ENCODE measurements at places on chromosomes 7 and 10.

- peak; percentile 71 for DNase-seq
Observed at GRCh38 chr10:101014230-101014884, 14.7 kb downstream of the LZTS2 start.

DNA sequence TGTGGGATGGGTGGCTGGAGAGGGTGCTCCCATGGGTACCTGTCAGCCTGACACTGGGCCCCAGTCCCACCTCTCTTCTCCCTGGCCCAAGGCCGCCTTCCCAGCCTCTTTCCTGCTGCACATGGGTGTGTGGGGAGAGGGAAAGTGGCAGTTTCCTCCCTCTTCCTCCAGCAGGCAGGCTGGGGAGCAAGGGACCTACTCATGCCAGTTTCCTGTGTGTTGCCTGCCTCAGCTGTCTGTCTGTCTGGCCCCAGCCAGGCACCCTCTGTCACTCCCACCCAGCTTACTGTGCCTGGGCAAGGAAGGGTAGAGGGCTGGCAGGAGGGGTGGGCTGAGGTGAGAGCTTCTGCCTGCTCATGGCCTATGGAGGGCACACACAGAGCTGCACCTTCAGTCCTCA is 46.3 kb upstream of the PCBD1 start:
- DNase-seq = no peak

- peak; percentile 78 for DNase-seq
Observed at GRCh38 chr10:5466451-5467206, 32.7 kb downstream of the CALML5 start.

DNA sequence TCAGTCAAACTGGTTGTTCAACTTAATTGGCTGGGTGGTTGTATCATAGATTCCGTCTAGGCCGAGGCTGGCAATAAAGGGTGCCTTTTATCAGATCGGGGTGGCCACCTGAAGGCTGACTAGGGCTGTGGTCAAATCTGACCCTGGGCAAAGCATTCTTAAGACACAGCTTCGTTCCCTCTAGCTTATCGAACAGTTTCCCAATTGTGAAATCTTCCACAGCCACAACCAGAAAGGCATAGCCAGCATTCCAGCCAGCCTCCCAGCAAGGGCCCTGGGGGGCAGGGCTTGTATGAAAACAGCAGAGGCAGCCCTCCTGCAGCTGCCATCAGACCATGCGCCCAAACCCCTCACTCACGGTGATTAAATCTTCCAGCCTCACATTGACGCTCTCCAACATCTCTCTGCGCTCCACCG is 42.5 kb upstream of the TMEM213 start:
- DNase-seq = peak; percentile 20

DNA sequence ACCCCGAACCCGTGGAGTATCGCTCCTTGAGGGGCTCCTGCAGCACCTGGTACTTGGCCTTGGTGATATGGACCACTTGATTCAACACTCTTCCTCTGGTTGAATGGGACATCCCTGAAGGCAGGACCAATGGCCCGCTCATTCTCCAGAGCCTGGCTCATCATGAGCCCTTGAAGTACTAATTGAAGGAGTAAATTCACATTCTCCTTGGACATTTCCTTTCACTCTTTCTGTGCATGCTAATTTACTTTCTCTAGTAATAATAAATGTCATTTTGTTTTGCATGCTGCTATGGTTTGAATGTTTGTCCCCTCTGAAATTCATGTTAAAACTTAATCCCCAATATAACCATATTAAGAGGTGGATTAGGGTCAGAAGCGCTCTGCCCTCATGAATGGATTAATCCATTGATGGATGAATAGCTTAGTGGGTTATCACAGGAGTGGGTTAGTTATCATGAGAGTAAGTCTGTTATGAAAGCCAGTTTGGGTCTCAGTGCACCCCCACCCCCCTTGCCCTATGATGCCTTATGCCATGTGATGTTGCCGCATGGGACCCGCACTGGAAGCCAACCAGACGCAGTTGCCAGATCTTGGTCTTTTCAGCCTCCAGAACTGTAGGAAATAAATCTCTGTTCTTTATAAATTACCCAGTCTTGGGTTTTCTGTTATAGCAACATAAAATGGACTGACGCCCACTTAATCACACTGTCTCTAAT is 23.8 kb downstream of the FGFBP3 start:
- DNase-seq = no peak

GRCh38 chr7:23422909-23423308 is 47.4 kb downstream of the IGF2BP3 start:
- no peak for DNase-seq

DNA sequence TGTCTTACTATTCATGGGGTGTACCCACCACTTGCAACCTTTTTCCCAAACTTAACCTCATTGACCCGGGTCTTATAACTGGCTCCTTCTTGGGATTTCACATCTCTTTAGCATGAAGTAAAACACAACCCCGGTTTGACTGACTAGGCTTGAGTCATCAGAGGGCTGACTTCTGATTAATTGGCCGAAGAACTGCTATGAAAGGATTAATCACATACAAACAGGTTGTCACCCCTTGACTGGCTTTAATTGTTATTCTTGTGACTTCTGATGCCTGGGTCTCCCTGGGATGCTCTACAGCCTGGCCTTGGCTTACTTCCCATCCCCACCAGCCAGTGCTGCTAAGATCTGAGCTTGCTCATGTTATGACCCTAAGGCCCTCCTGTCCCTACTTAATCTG is 8.8 kb upstream of the CRPPA start:
- DNase-seq = peak; percentile 35

- DNase-seq = no peak
Observed at GRCh38 chr7:96794063-96794462, 84.4 kb upstream of the SEM1 start.

DNA sequence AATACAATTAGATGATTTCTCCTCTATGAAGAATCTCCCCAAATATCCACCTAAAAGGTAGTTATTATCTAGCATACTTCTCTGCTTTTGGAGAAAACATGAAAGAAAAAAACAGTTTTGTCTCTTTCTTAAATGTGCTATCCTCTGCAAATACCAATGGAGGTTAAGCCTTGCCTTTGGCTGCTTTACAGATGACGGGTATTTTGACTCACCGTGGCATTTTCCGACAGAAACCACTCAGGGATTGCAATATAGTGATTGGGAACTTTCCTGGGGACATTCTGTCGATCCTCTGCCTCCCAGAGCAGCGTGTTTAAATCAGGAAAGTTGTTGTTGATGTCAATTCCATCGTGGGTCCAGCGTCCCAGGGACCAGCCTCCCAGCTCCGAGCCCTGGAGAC is 100.6 kb downstream of the GPR26 start:
- no peak for DNase-seq

GRCh38 chr7:50531928-50532327 is 33.3 kb downstream of the DDC start:
- DNase-seq = no peak

DNA sequence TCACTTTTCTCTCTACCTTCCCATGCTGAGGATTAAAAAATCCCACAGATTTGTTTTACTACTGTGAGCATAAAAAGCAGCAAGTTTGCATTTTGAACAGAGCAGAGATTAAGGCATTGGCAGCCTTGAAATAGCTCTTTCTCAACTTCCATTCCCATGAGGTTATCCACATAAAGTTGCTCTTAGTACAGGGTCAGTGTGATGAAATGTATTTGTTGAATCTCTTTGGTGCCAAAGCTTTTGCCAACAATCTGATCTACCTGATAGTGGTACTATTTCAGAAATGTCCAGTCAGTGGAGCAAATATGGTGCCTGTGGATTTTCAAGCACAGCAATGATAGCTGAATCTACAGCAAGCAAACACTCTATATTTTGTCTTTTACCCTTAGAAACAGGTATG is 254.8 kb downstream of the INHBA start:
- no peak for DNase-seq

DNA sequence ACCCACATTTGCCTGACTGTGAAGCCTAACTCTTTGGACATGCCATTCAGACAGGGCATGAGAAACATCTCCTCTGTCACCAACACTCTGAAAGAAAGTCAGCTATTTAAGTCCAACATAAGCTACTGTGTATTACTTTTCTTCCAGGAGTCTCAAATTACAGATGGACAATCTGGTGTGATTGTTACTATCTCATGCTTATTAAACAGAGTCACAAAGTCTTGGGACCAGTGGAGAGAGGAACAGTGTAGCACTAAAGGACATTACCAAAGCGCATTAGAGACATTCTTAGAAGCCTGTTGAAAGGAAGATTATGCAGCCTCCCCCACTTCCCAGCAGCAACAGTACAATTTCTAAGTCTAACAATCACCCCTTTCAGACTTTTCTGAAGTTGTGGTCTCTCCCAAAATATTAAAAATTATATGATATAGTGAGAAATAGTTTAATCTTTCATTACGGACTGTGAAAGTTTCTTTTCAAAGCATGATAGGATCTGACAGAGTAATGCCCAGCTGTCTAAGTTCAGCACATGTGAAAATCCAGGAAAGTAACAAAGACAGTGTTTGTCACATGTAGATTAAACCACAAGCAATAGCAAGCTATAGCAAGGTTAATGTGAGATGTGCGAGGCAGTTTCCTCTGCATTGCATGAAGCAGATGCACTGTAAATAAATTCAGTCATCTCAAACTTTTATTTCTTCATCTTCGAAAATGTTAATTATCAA is 280.9 kb upstream of the FZD8 start:
- DNase-seq = no peak

- no peak for DNase-seq
Observed at GRCh38 chr10:74766501-74766900, 59.9 kb upstream of the KAT6B start.

DNA sequence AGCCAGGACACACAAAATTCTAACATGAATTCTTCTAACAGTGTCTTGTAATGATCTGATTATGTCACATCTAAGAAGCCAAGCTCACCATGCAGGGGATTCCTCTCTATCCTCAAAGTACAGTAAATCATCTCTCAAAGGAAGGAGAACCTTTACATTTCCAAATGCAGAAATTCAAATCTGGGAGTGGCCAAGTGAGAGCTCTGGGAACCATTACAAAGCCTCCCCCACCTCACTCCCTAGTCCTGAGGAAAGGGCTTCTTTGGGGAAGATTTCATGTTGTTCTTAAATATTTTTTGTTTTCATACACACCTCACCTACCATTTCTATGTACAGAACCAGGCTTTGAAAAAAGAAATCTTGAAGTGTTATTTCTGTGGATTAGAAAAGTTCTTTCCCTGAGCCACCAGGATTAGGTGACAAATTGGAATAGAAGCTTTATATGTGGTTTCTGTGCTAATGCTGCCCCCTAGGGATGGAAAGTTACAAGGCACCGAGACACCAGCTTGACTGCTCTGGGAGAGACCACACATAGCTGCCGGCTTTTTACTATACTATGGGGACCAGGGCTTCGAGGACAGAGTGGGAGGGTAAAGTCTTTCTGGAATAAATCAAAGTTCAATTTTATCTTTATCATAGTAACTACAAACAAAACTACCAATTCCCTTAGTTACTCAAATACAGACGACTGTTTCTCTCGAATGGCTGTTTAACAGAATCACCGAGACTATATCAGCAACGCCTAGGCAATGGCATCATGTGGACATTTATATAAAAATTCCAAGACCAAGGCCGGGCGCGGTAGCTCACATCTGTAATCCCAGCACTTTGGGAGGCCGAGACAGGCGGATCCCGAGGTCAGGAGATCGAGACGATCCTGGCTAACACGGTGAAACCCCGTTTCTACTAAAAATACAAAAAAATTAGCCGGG is 116.1 kb downstream of the RNF216 start:
- DNase-seq = peak; percentile 78

- no peak for DNase-seq
Observed at GRCh38 chr10:3728563-3728962, 56.4 kb downstream of the KLF6 start.

GRCh38 chr7:45720989-45721388 is 146.8 kb downstream of the ADCY1 start:
- DNase-seq = no peak

- DNase-seq = no peak
Observed at GRCh38 chr7:601595-602340, 82.1 kb upstream of the PDGFA start.

DNA sequence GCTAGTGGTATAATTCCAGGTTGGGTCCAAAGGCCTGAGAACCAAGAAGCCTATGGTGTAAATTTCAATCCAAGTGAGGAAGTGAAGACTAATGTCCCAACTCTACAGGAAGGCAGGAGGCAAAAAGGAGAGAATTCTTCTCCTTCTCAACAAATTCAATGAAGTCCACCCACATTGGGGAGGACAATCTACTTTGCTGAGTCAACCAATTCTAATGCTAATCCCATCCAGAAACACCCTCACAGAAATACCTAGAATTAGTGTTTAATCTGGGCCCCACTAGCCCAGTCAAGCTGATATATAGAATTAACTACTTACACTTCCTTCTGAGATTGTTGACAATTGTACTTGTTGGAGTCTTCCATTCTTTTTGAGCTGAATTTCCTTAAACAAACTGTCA is 413.2 kb upstream of the PHF14 start:
- no peak for DNase-seq

DNA sequence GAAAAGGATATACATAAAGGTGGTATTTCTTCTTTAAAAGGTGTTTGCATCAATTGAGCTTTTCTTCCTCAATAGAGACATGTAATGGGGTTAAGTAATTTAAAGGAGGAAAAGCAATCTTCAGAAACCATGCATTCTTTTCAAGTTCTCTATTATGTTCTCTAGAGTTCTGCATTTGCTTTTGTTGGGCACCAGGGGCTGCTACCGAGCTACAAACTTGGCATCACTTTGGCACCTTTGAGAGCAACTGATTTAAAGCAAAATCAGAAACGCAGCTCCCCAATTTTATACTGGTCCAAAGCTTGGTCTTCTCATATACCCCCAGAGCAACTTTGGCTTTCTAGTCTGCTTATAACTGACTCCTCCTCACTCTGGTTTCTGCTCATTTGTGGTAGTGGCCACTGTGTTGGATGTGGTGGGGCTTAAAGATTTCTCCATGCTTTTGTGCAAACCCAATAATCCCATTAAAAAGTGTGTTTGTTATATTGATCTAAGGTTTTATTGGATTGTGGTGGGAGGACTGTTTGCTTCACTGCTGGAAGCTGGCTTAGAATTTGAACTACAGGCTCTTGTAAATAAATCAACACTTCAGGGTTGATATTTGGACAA is 712.1 kb downstream of the PHTF2 start:
- peak; percentile 61 for DNase-seq

DNA sequence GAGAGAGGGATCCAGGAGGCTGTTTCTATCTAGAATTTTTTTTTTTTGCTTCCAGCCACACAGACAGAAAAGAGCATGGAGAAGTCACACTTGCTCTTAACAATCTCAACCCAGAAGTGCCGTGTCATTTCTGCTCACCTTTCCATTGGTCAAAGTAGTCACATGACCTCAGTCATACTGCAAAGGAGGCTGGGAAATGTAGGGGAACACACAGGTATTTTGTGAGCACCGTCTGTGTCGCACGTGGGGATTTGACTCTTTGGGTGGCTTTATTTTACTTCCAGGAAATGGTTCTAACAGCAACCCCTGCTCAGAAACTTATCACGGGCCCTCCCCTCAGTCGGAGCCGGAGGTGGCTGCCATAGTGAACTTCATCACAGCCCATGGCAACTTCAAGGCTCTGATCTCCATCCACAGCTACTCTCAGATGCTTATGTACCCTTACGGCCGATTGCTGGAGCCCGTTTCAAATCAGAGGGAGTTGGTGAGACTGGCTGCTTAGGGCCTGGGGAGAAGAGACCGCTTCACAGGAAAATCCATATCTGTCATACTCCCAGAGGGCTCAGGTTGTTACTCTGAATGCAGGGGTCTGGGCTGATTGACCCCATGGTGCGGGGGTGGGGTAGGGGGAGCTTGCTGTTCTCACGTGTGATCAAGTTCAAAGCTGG is 13.1 kb upstream of the CPA1 start:
- no peak for DNase-seq

All from EL (cell line).